ENCODE measurements at places on chromosomes 13 and 19.

DNA sequence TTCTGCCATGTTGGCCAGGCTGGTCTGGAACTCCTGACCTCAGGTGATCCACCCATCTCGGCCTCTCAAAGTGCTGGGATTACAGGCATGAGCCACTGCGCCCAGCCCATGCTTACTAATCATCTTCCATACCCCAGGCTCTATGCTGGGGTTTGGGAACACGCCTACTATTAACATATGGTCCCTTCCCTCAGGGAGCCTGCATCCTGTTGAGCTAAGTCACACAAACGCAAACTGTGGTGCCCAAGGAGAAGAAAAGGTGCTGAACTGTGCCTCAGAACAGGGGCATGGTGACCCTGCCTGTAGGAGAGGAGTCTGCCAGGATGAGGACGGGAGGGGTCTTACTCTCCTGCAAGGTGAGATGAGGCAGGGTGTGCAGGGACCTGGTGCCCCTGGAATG, 5.6 kb downstream of the MICOS13 start:
- no peak for DNase-seq

GRCh38 chr19:55836340-55836739, at the start of gene NLRP4:
Gene NLRP4 (plus strand): TSS chr19:55836540. CDS start chr19:55852081, 15,541 bp downstream.
- no peak for DNase-seq

DNA sequence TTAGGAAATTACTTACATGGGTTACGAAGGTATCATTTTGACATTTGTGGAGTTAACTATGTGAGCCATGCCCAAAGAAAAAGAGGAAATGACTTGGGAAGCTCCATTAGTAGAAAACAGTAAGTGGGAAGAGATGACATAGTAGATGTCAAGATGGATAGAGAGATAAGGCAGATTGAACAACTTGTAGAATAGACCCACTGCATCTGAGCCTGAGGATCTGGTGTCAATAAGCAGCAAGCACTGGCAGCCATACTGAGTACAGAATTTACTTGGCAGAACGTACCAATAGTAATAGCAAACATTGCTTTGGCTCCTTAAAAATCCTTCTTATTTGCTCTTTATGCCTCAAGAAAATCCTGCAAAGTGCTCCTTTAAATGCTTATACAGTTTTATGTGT, 203.8 kb downstream of the GPC6 start:
- no peak for DNase-seq

GRCh38 chr13:26062853-26063444, 11.1 kb upstream of the SHISA2 start:
- no peak for DNase-seq

- DNase-seq, result no peak
Measured at GRCh38 chr13:114013336-114013735, 39.5 kb upstream of the C13orf46 start.

- no peak for DNase-seq
Measured at GRCh38 chr13:45748941-45749759, 47.0 kb downstream of the CBY2 start.

- no peak for DNase-seq
Measured at GRCh38 chr13:21944610-21945009, 273.7 kb downstream of the FGF9 start.

GRCh38 chr13:80679423-80679822, 338.5 kb upstream of the SPRY2 start:
- DNase-seq, result no peak

GRCh38 chr13:28379371-28380083, 115.4 kb downstream of the FLT1 start:
- DNase-seq, result no peak

DNA sequence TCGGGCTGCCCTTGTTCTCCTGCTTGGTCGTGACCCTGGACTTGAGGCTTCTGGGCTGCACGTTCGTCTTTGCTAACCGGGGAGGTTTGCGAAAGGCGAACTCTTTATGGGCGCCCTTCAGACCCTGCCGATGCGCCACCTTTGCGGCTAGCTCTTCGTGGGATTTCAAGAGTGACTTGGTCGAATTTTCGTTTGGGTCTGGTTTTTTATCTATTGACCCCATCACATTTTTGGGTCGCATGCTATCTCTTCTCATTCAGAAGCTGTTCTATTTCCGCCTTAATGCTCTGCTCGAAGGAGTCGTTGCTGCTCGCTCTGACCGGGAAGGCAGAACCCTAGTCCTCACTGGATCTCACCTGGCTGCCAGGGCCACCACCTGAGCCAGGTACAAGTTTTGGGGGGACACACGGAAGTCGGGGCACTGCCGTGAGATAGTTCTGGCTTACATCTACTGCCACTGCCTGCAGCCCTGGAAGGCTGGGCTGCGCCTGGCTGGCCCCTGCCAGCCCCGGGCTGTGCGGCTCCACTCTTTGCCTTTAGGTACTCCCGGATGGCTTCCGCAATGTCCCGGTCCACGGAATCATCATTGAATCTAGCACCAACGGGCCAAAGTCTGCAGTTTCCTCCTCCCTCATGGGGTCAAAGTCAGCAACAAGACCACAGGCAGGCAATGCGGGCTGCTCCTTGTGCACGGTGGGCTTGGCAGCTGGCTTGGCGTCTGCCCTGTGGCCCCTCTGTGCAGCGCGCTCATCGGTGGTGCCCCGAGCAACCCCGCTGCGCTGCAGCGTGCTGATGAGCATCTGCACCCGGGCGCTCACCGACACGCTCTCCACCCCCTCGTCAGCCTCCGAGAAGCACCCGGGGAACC, 16.2 kb downstream of the RB1 start:
- DNase-seq, result no peak

- DNase-seq, result no peak
Measured at GRCh38 chr19:610801-611480, 21.3 kb downstream of the HCN2 start.

- DNase-seq, result no peak
Measured at GRCh38 chr19:34767951-34768350, 5.1 kb downstream of the ZNF599 start.

DNA sequence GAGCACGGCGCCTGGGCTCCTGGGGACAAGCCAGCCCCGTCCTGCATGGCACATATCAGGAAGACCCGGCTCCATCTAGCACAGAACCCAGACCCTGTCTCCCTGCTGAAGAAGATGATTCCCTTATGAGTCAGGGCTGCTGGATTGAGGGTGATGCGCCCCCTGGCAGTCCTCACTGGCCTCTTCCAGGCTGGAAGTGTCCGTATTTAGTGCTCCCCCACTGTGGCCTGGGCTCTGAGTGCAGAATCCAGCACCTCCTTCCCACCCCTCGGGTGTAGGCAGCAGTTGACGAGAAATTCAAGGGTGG, 14.9 kb downstream of the COMP start:
- DNase-seq, result no peak

GRCh38 chr13:32150794-32151193, 119.2 kb downstream of the FRY start:
- no peak for DNase-seq

- no peak for DNase-seq
Measured at GRCh38 chr13:42720113-42720857, 61.1 kb upstream of the FAM216B start.

GRCh38 chr13:42266473-42266872, 5.5 kb upstream of the AKAP11 start:
- DNase-seq, result no peak

GRCh38 chr19:35828692-35829301, 16.2 kb upstream of the PRODH2 start:
- DNase-seq, result no peak

GRCh38 chr13:105139380-105140285, 1395.8 kb downstream of the EFNB2 start:
- DNase-seq, result no peak

- no peak for DNase-seq
Measured at GRCh38 chr13:26186995-26187394, 35.1 kb downstream of the RNF6 start.

DNA sequence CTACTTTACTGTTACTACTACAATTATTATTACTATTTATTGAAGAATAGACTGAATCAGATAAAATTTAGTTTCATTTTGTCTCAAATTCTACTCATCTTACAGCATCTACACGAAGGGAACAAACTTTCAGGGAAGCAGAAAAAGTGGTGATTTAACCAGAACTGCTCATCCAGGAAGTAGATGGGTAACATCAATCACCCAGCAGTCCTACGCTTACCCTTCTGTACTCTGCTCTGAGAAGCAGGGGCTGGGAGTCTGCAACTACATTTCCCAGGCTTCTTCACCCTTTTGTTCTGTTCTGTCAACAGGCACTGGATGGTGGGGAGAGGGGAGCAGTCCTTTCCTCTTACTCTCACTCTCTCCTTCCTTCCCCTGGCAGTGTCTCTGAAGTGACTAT, 31.4 kb upstream of the GGACT start:
- no peak for DNase-seq

DNA sequence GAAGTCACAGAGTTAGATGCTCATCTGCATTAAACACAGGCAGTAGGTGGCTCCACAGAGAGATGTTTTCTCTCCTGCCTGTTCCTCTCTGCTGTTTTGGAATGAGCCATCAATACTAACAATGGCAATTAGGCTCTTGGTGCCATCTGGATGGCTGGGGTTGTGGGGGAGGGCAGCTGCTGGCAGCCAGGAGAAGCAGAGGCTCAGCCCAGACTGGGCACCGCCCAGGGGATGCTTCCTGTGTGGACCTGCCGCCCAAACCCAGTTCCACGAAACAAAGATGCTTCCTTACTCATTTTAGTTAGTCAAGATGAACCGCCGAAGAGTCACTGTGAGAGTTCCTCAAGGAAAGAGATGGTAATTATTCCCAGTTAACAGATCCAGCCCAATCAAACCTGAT, 50.8 kb upstream of the PCDH8 start:
- DNase-seq, result no peak

- DNase-seq, result no peak
Measured at GRCh38 chr13:98022210-98022609, 68.7 kb downstream of the IPO5 start.

DNA sequence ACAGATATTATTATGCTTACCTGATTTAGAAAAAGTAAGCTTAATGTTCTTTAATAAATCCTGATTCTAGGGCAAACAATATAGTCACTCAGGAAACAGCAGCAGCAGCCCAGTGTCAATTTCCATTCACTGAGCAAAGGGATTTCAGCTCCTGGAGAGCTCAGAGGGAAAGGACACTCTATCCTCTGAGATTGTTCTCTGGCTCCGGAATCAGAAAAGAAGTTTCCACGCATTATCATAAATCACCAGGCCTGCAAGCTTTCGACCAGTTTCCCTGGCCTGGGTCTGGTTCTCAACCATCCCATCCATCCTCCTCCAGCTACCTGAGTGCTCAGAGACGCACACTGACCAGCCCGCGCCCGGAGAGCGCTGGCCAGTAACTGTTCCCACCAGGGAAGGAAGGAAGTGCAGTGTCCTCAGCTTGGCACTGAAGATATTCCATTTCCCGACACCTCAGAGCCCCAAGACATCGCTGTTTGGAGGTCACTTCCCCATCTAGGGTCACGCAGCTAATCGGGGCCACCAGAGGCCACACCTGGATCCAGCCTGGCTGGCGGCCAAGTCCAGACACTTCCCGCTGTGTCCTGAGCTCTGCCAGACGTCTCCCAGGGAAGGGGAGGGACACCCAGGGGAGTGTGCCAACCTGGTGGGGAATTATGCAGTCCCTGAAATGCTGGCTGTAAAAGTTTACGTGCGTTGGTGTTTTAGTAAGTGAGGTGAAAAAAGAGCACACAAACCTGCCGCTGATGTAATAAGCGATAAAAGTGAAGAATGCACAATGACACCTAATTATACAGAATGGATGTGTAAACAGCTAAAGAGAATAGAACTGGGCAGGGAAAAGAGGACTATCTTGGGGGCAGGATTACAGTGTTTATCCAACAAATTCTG, 29.1 kb downstream of the EPS15L1 start:
- peak; percentile 69 for DNase-seq

GRCh38 chr19:35805526-35806102, 7.0 kb downstream of the PRODH2 start:
- no peak for DNase-seq

DNA sequence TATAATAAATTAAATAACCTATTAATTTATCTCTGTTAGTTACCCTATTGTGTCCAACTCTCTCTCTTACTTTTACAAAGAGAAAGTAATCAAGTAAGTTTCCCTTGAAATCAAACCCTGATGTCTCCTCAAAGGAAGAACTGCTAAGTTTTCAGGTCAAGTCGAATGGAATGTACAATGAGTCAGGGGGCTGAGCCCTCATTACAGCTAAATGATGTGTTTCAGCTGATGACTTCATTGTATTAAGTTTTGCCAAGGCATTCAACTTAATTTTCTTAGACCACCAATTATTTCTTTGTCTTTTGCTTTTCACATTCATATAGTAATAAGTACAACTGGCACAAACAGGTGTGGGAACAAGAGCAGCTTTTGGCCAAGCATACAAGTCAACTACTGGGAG, 54.7 kb upstream of the DCT start:
- no peak for DNase-seq

DNA sequence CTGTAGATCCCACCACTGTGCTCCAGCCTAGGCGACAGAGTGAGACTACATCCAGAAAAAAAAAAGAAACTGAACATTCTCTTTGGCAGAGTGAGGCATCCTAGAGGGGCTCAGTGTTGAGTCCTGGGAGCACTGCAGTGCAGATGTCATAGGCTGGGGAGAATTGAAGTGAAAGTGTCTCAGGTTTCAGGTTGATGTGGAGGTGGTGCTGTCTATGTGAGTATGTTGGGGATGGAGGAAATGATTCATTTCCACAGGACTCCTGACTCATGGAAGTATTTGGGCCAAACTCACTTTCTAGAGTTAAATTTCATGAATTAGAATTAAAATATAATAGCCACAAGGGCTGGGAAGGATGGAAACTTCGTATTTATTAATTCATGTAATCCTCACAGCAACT, 134.4 kb upstream of the TSC22D1 start:
- no peak for DNase-seq

GRCh38 chr13:48230541-48230940, 2.5 kb upstream of the ITM2B start:
- DNase-seq, result no peak

GRCh38 chr13:102132777-102133295, 269.0 kb downstream of the FGF14 start:
- peak; percentile 99 for DNase-seq

DNA sequence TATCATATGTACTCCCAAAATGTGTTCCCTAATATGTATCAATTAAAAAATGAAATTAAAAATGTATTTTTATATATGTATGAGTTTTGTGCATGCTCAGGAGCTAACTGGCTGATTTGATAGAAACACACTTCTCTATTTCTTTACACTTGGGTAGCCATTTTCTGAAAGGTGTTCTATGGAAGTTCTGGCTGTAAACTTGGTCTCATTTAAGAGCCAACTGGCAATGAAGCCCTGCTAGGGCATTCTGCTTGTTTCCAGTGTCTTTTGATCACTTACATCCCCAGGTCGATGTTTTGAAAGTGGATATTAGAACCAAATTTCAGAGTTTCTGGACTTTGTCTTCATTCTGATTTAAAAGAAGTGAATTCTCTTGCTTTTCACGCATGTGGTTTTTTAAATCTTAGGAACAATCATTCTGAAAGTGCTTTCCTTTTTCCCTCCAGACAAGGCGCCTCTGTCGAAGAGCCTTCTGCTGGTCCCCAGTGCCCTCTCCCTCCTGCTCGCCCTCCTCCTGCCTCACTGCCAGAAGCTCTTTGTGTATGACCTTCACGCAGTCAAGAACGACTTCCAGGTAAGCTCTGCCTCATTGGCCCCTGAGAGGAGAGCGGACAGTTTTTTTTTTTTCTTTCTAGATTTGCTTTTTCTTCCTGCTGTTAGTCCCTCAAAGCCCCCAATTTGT, 20.1 kb downstream of the GPR18 start:
- no peak for DNase-seq

- DNase-seq, result no peak
Measured at GRCh38 chr19:927351-927779, 1.5 kb downstream of the ARID3A start.

- no peak for DNase-seq
Measured at GRCh38 chr19:16594131-16594586, 21.9 kb upstream of the SLC35E1 start.

GRCh38 chr13:35690581-35691207, 214.2 kb upstream of the MAB21L1 start:
- no peak for DNase-seq

Data from NCI-H1417 treated with DMSO at 0.1 percent for 48 hours (cell line).